NCI-H1092 treated with DMSO at 0.1 percent for 48 hours (cell line): ENCODE measurements at places on chromosomes 6 and 20.

- no peak for DNase-seq
Observed at GRCh38 chr6:110095935-110096334, 83.5 kb downstream of the WASF1 start.

DNA sequence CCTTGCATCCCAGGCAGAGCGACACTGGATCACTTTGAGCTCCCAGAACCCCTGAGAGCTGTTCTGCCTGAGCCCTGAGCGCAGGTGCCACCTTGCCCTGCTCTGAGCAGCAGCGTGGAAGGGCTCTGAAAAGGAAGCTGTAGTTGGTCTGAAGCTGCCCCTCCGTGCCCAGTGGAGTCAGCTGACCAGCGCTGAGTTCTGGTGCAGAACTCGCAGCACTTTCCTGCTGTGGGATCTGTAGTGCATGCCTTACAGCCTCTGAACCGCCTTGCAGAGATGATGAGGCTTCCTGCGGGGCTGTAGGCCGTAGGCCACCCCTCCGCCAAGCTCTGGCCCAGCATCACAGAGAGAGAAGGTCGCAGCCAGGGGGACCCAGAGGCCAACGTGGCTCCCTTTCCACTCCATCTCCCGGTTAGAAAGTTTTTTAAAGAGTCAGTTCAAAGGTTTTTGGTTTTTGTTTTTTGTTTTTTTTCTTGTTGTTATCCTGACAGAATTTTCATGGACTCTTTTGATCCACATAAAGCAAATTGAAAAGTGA lies 158.3 kb upstream of the CST7 start:
- DNase-seq, result no peak

DNA sequence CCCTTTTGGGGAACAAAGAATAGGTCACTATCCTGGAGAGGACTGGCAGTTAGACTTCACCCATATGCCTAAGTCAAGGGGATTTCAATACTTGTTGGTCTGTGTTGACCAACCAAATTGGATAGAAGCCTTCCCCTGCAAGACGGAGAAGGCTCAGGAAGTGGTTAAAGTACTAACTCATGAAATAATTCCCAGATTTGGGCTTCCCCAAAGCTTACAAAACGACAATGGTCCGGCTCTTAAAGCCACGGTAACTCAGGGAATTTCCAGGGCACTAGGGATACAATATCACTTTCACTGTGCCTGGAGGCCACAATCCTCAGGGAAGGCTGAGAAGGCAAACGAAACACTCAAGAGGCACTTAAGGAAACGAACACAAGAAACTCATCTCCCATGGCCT lies 223.1 kb downstream of the GMPR start:
- DNase-seq, result no peak

GRCh38 chr6:153790048-153790447 lies 249.0 kb upstream of the OPRM1 start:
- DNase-seq, result no peak

- DNase-seq, result no peak
Observed at GRCh38 chr6:33634161-33634727, 13.1 kb downstream of the ITPR3 start.

- no peak for DNase-seq
Observed at GRCh38 chr20:2480381-2480780, 9.8 kb upstream of the SNRPB start.

GRCh38 chr20:49447946-49448809 lies 34.3 kb downstream of the KCNB1 start:
- no peak for DNase-seq

GRCh38 chr6:107620732-107621131 lies 130.8 kb downstream of the SOBP start:
- DNase-seq, result no peak

- no peak for DNase-seq
Observed at GRCh38 chr6:105740946-105741645, 338.2 kb upstream of the PREP start.

GRCh38 chr6:115717062-115717461 lies 343.6 kb downstream of the FRK start:
- DNase-seq, result no peak

GRCh38 chr6:154156135-154156896 lies 117.3 kb downstream of the OPRM1 start:
- peak; percentile 36 for DNase-seq

DNA sequence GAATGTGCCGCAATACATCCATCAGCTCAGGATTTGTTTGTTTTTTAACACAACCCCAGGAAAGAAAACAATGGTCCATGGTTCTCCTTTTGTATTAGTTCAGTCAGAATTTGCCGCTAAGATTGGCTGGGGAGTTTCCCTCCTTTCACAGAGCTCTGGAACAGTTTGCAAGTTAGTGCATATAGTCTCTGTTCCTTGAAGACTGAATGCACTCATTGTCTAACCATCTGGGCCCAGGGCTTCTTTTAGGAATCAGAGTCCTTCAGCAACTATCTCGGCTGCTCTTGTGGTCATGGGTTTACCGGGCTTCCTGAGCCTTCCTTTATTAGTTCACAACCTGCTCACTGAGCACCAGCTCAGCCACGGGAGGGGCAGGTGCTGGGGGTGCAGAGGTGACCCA lies 121.3 kb downstream of the SLC23A2 start:
- DNase-seq, result no peak

DNA sequence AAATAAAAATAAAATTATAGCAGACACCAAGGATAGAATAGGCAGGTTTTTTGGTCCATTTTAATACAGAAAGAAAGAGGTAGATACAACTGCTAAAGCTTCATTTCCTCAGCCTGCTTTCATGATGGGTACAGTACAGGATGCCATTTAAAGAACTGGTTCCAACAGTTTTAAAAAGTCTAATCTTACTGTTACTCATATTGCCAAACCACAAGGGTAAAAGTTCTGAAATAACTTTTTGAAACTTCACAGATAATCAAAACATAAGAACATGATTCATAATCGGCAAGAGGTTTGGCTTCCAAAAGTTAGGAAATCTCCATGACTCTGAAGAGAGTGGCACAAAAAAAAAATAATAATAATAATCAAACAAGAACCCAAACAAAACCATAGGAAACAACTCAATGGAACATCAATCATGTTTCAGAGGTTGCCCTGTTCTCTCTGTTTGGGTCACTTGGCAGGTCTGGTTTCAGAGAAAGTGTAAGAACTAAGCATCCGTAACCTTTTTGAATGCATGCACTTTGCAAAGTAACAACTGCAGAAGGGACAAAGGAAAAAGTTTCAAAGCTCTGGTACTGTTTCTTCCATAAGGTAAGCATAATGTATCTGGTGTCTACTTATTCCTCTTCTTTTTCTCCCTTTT lies 79.7 kb downstream of the SMLR1 start:
- DNase-seq, result no peak

DNA sequence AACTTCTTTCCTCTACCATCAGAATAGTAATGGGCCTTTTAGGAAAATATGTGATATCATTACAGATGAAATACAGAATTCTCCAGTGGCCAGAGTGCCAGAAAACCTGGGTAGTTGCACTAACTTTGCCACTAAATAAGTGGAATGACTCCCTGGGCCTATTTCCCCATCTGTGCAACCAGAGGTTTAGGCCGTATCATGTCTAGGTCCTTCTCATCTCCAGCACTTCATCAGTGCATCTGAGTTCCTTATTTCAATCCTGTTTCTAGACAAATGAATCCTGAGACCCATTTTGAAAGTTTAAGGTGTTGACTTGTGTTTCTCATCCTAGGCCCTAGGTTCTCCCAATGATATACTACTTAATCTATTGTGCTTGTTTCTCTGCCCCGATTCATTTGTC lies 236.2 kb downstream of the CD83 start:
- no peak for DNase-seq

- no peak for DNase-seq
Observed at GRCh38 chr6:135710042-135710441, 141.5 kb upstream of the PDE7B start.

- no peak for DNase-seq
Observed at GRCh38 chr6:147166992-147167391, 37.2 kb upstream of the STXBP5 start.

GRCh38 chr20:24718696-24719095 lies 230.4 kb upstream of the CST7 start:
- DNase-seq, result peak; percentile 46

DNA sequence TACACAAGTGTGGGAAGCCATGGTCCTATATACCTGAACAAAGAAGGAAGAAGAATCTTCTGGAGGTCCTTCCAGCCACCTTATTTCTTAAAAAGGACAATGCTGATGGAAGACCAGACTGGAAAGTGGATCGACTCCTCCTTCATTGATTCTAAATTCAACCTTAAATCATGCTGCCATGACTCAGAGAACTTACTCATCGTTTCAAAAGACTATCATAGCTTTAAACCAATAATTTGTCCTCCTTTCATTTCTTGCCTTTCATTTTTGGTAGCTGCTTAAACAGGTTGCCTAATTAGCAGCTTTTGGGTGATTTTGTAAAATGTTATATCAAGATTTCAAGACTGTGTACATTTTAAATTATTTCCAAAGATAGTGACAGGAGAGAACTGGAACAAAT lies 60.8 kb downstream of the RTN4IP1 start:
- DNase-seq, result no peak

GRCh38 chr6:137875606-137876005 lies 8.5 kb downstream of the TNFAIP3 start:
- no peak for DNase-seq

GRCh38 chr6:147726342-147726741 lies 217.9 kb downstream of the SAMD5 start:
- DNase-seq, result no peak

DNA sequence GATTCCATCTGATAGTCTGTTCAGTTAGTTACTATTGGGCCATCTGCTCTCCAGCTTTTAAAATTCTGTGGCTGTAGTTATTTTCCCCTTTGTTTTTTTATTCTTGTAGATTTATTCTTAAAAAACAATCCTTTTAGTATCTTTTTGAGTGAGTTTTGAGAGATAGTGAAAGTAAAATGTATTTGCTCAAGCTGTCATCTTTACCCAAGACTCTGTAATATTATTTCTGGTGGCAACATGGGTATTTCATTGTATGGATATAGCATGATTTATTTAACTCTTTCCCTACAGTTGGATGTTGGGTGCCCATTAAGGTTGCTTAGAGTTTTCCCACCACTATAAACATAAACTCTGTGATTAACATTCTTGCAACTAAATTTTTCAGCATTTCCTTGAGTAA lies 24.6 kb downstream of the STK4 start:
- DNase-seq, result no peak

DNA sequence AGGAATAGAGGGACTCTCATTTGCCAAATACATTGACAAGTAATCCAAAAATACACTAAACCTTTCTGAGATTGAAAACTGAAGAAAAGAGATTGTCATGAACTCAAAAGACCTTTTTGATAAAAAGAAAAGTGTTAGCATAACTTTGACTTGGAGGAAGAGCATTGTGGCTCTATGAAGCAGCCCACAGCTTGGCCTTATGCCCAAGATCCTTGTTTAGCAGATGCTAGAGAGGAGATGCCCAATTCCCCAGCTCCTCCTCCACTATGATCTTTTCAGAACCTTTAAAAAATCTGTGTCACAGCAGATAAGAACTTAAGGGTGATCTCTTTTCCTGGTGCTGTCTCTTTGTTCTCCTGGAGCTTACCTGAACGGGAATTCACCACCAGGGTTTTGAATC lies 35.8 kb upstream of the IGF2R start:
- DNase-seq, result no peak

DNA sequence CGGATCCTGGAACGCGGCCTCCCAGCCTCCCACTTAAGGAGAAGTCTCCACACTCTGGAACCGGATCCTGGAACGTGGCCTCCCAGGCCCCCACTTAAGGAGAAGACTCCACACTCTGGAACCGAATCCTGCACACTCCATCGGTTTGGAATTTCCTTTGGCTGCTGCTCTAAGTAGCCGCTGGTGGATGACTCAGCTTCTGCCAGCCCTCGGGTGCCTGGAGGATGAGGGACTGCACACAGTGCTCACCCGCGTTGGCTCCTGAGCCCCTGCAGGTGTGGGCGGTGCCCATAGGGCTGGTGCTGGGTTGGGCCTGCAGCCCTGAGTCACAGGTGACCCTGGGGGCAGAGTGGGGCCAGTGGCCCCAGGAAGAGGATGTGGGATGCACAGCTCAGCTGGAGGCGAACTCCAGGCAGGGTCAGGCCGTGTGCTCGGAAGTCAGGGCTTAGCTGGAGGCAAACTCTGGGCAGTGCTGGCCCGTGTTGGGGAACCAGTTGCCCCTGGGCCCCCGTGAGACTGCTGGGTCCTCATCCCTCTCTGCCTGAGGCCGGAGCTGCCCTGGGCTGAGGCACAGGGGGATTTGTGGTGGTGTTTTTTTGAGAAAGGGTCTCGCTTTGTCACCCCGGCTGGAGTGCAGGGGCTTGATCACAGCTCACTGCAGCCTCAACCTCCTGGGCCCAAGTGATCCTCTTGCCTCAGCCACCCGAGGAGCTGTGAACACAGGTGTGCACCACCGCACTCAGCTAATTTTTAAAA lies 13.9 kb upstream of the TNFRSF6B start:
- DNase-seq, result no peak

DNA sequence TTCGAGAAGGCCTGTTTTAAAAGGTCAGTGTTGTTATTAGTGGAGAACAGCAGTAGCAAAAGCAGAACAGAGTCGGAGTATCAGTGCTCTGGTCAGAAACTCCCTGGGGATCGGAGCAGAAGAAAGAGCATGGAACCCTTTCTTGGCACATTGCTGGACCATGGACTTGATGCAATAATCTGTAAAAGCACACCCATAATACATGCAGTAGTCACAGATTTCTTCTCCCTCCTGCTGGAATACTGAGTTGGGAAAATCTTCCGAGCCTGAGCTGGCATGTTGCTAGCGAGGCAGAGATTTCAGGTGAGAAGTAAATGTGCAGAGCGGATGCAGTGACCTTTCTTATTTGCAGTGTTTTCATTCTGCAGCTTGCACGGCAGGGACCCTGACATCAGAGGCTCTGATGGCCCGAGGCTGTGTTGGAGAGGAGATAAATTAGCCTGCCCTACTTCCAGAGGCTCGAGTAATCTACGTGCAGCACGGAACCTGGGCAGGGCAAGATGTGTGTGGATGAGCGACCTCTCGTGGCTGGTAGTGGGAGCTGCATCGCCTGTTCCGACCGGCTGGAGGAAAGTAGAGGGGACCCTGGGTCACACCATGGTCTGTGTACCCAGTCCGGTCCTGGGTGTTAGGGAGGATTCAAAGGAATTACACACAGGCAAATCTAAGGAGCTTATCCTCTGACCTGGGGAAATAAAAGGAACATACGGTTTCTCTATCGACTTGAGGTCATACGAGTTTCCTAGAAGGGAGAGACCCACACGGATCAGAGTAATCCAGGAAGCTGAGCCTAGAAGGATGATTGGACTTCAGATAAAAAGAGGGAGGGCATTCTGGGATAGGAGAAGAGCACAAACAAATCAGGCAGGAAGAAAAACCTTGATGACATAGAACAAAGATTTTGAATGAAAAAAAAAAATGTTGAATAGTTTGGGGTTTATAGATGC lies 137.0 kb upstream of the STMND1 start:
- peak; percentile 8 for DNase-seq

DNA sequence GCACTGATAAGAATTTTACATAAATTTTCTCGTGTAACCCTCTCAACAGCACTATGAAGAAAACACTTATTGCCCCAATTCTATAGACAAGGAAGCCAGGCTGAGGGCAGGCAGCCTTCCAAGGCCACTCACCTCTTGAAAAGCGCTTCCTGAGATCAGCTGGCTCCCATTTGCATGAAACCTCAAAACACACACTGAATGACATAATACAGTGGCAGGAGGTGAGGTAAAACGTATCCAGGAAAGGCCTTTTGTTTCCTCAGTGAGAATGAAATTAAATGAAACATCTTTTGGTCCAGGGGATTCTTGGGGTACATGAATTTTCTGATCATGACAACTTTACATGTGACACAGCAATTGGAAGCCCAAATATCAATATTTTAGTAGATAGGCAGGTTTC lies 112.5 kb downstream of the WDR27 start:
- peak; percentile 56 for DNase-seq

- DNase-seq, result no peak
Observed at GRCh38 chr6:33944686-33945411, 141.0 kb upstream of the MLN start.
